Progenitor cell of endocrine pancreas (in vitro differentiated cells): ENCODE measurements at places on chromosomes 1 and 21.

GRCh38 chr1:84634536-84635205 is 55.6 kb downstream of the SSX2IP start:
- DNase-seq = no peak

GRCh38 chr1:207857447-207857846 is 53.5 kb downstream of the CD34 start:
- DNase-seq = no peak

DNA sequence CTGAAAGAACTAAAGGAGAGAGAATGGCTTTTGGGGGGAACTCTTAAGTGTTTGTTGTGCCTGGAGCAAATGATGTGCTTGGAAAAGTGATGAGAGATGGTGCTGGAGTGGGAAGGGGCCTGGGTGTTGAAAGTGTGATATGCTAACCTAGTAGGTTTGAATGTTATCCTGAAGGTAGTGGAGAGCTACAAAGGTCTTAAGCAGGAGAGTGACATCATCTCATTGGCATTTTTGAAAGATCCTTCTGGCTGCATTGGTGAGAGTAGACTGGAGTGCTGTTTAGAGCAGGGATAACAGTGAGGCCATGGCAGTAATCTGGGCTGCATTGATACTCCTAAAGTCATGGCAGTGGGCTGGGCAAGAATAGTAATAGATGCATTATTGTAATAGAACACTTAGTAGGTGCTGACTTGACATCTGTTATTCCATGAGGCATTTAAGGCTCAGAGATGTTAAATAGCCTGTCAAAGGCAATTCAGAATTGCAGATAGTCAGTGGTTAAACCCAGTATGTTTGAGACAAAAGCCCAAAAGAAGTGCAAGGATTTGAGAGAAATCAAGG is 44.5 kb downstream of the MDM4 start:
- DNase-seq = no peak

GRCh38 chr1:238205045-238205662 is 314.4 kb upstream of the ZP4 start:
- no peak for DNase-seq

GRCh38 chr1:162328512-162328911 is 48.1 kb downstream of the SPATA46 start:
- DNase-seq = no peak

DNA sequence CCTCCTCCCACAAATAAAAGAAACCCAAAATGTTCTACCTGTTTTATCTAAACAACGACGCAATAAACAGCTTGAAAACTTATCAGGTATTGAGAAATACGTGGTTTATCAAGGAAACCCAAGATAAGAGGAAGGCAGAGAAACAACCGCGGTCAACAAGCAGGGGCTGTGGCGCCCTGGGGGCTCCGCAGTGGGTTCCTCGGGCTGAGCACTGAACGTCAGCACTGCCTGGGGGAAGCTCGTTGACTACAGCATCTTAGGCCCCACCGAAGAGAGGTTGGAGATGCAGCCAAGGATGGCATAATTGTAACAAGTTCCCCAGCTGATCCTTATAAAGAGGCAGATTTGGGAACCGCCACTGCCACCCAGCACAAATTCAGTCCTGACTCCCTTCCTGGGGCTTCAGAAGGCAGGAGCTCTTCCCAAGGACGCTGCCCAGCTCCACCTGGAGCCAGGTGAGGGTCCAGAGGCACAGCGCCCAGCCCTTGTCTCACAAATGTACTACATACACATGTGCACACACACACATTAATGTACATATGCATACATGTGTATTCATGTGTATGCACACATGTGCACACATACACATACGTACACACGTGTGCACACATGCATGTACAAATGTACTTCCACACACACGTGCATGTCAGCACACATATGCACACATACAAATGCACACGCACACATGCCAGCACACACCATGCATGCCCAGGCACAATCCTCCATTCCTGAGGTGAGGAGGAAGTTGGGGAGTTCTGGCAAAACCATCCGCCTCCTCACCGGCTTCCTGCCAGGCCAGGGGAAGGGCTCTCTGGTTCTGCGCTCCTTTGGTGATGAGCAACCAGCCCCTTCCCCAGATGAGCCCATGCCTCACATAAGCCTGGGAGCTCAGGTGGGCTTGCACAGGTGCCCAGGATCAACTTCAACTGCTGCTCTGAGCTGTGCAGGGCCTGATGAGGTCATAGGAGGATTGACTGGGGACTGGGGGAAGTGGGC is 251.1 kb downstream of the NPHP4 start:
- DNase-seq = no peak

- no peak for DNase-seq
Measured at GRCh38 chr21:25375675-25376074, 231.6 kb downstream of the MRPL39 start.

DNA sequence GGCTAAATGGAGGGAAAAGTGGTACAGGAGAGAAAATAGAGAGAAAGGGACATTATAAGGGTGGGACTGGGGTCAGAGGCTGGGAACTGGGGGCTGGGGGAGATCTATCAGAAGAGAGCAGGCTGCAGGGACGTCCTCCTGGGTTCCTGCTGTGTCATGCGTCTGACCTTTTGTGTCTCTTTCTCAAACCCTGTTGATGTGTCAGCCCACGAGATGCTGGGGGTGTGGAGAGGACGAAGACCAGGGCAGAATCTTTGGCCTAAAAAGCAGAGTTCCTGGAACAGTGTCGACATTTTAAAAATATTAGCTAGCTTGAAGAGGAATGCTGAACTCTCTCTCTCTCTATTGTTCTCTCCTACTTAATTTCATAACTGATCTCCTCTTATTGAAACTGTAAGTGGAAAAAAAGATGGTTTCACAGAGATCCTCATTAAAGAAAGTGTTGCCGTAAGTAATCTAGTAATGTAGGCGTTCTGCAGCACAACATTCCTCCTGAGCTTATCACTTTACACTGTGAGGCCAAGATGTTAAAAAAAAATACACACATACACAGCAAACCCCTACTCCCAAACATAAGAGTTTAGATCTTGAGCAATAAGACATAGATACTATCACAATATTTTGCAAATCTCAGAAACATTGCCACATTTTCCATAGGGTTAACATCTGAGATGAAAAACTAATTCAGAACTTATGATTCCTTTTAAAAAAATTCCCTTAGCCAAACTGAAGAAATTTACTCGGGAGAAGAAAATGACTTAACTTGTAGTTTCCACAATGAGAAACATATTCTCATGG is 52.6 kb downstream of the RUNX1 start:
- no peak for DNase-seq

GRCh38 chr1:156528231-156528630 is 27.7 kb upstream of the MEF2D start:
- DNase-seq = no peak

DNA sequence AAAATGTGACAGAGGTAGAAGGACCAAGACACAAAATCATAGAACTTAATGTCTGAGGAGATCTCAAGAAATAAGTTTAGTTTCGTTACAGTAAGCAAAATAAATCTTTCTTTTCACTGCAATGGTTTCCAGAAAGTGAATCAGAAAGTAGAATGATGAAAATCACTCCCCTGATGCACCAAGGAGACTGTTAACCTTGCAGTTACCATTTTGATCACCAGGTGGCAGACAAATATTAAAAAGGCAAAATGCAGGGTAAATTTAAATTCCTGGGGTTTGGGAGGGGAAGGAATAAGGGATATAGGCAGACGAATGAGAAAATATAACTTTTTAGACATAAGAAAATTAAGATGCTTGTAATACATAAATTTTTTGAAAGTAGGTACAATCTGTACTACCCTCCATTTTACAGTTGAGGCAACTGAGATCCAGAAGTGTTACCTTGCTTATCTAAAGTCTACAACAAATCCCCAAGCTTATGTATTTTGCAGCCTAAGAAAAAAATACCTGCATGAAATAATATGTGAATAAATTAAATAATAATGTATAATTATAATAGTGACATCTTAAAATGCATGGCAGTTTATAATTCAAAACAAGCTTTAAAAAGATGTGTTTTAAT is 253.2 kb downstream of the CRB1 start:
- peak; percentile 10 for DNase-seq

DNA sequence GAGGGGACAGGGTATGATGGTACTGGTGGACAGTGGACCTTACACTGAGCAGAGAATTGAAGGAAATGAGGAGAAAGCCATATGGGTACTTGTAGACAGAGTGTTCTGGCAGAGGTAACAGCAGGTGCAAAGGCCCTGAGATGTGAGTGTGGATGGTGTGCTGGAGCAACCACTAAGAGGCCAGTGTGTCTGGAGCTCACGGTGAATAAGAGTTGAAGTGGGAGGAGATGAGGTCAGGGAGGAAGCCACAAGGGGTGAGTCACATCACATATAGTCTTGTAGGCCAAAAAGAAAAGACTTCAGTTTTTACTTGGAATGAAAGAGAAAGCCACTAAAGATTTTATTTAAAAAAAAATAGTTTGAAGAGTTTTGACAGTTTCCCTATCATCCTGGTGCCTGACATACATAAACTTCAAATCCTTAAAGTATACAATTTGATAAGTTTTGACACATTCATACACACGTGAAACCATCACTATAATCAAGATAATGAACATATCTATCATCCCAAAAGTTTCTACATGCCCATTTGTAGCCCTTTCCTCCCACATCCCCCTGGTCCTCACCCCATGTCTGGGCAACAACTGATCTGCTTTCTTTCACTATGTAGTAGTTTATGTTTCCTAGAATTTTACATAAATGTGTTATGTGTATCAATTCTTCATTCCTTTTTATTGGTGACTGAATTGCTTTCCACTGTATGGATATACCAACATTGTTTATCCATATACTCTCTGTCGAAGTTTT is 148.4 kb downstream of the GPATCH2 start:
- DNase-seq = no peak

DNA sequence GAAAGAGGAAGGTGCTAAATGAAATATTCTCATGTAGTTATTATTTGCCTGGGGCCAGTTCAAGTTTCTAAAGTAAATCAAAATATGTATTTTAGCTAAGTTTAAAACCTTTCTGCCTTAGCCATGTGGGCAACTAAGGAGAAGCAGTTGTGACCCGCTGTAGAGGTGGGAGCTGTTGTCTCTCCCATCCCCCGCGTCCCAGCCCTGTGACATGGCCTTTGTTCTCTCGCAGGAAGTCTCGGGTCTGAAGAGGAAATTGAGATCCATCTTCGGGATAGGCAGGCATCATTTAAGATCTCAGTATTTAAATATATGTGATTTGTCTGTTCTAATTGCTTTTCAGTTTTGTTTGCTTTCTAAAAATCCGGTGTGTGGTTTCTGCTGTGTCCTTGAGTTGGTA is 121.5 kb downstream of the CAMTA1 start:
- DNase-seq = no peak

DNA sequence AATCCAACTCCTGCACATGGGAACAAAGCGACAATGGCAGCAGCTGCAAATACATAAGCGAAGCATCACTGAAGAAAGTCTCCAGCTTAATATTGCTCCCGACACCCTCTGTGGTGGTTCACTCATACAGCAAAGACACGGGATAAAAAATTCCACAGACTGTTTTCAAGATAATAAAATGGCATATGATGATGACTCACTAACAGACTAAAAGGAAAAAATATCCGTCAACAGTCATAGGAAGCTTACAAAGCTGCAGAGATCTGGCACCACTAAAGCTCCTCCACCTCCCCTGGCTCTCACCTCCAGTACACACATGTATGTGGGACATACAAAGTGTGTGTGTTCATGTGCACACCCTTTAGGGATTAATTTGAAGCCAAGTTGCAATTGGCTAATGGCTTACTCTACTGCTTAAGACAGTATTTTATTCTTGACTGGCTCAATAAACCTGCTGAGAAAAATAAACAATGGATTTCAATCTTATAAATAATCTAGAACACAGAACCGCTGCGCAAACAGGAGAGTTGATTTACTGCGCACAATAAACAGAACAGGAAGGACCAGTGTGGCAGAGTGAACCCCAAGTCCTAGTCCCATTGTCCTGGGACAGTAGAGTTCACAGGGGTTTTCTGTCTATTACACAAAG is 94.4 kb downstream of the SLC45A1 start:
- no peak for DNase-seq

GRCh38 chr1:21541835-21542234 is 32.6 kb downstream of the ALPL start:
- no peak for DNase-seq

DNA sequence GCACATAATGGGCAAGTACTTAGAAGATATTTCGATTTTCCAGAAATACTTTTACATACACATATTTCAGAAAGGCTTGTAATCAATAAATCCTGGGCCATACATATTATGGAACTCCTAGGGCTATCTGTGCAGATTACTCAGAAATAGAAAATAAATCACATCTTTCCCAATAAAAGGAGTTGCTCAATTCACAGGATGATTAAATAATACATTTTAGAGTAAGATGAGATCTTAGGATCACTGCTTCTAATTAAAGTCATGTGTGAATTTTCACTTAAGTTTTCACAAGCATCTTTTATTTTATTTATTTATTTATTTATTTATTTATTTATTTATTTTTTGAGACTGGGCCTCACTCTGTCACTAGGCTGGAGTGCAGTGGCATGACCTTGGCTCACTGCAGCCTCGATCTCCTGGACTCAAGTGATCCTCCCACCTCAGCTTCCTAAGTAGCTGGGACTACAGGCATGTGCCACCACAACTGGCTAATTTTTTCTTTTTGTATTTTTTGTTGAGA is 144.2 kb downstream of the HIVEP3 start:
- DNase-seq = no peak

- DNase-seq = no peak
Measured at GRCh38 chr1:74317663-74318062, 82.5 kb downstream of the TNNI3K start.

DNA sequence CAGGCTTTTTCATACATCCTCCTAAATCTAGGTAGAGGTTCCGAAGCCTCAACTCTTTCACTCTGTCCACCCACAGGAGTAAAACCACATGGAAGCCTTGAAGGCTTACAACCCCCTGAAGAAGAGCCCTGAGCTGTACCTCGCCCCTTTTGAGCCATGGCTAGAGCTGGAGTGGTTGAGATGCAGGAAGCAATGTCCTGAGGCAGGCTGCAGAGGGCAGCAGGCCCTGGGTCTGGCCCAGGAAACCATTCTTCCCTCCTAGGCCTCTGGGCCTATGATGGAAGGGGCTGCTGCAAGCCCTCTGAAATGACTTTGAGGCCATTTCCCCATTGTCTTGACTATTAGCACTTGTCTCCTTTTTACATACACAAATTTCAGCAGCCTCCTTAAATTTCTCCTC is 1503.0 kb downstream of the KCNT2 start:
- no peak for DNase-seq

DNA sequence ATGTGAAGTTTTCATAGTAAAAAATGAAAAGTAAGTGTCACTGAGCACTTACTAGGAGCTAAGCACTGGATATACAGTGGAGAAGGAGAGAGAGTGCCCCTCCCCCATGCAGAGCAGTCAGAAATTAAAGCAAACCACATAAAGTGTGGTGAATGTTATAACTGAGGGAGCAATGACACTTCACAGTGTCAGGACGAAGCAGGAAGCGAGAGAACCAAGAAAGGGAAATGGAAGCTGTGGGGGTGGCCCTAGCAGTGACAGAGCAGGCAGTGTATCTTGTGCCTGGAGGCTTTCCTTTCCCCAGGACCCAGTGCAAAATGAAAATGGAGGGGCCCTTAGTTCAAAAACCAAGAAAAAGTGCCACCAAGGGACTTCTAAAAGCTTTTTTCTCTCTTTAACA is 21.5 kb upstream of the RCAN3 start:
- no peak for DNase-seq

- no peak for DNase-seq
Measured at GRCh38 chr21:41139951-41140350, 28.0 kb upstream of the BACE2 start.

GRCh38 chr1:233485385-233485784 is 128.5 kb upstream of the KCNK1 start:
- DNase-seq = no peak

- no peak for DNase-seq
Measured at GRCh38 chr1:202967684-202968281, 726 bp upstream of the CYB5R1 start.

GRCh38 chr1:95371666-95372282 is 137.8 kb downstream of the RWDD3 start:
- no peak for DNase-seq

- DNase-seq = no peak
Measured at GRCh38 chr1:61202854-61203598, 120.7 kb downstream of the NFIA start.
